ENCODE measurements at places on chromosomes 6 and 20.

DNA sequence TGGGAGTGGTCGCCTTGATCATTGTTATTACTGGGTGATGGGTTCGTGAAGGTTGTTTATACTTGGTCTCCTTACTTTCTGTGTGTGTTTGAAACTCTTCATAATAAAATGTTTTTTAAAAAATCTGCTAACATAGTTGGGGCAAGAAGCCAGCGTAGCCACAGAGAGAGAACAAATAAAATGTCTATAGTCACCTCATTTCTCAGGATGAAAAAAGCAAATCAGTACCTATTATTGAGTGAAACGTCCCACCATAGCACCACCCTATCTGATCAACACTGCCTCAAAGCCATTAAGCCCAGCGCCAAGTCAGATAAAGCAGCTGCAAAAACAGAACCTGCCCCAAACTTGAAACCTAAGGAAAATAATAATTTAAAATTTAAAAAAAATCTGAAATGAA lies 89.7 kb upstream of the TAB2 start:
- DNase-seq, result no peak

DNA sequence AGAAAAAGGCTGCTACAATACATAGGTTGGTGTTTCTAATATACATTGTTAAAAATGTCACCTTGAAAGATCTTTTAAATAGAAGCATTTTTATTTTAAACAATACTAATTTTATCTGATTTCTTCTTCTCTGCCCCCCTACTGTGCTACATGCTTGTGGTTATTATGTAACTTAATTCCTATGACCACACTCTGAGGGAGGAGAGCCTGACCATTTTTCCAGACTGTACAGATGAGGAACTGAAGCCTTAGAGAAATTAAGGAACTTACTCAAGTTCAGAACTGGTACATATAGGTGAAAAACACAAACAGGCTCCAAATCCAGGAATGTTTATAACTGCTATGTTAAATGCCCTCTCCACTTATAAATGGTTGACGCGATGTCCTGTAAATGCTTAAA lies 43.4 kb upstream of the ARHGAP18 start:
- DNase-seq, result no peak

DNA sequence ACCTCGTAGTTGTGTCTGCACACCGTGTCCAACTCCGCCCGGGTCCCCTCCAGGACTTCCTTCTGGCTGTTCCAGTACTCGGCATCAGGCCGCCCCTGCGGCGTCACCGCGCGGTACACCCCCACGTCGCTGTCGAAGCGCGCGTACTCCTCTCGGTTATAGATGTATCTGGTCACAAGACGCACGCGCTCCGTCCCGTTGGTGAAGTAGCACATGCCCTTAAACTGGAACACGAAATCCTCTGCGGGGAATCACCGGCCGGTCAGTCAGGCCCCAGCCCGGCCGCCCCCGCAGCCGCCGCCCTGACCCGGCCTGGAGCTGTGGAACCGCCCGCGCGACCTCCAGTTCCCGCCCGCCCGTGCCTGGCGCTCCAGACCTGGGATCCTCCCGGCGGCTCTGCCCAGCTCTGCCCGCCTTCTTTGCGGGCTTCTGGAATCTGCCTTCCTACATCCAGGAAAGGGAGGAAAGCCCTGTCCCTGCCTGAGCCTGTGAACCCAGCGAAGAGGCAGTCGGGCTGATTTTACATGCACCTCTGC lies 1.6 kb downstream of the HLA-DQB1 start:
- DNase-seq, result peak; percentile 13

DNA sequence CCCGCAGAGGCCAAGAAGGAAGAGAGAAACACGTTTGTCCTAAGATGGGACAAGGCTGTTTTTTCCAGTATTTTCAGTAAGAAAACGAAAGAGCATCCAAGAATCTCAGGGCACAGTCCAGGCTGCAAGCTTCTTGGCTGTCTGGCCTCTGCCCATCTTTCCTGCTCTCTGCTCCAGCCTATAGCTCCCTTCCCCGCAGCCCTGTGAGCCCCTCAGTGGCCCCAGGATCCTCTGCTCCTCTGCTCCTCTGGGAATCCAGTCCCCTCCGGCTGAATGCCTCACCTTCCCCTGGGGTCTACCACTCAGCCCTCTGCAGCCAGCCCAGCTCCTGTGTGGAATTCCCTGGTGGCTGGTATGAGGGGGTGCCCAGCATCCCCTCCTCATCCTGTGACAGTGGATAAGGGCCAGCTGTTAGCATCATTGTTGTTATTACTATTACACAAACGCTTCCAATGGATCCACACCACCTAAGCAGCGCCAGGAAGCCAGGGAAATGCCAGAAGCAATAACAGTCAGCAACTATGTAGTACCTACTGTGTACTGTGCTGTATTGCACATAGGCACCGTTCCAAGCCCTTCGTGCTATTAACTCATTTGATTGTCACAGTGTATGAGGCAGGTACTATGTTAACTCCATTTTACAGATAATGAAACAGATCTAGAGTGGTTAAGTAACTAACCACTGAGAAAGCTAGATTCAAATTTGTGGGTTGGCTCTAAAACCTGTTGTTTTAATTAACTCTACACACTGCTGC lies 60.3 kb upstream of the PTPN1 start:
- no peak for DNase-seq
